Naive thymus-derived CD4-positive, alpha-beta T cell (primary cell): ENCODE measurements at places on chromosomes 2 and 18.

DNA sequence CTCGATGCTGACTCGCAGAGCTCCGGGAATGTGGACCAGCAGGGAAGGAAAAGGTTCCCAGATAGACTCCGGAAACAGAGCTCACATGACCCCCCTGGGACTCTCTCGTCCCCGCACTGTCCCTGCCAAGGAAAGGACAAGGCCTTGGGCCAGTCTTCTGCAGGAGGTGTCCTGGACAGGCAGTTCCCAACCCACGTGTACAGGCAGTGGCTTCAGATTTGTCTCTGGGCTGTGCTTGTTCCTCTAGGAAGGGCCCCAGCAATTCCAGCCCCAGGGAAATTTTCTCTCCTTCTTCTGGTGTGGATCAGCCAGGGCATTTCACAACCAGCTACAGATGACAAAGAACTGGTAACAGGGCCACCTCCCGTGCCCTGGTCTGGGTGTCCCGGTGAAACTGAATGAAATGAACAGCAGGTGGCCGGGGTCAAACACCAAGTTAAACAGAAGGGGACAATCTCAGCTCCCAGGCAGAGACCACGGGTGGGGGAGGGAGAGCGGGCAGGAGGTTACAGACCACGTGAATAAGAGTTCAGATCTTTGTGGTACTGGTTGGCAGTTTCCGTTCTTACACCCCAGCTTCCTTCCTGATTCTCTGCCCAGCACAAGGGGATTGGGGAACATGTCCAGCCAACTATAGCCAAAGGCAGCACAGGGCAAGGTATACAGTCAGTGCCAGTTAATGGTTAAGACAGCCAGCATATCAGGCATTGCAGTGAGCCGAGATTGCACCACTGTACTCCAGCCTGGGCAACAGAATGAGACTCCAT, 52.2 kb upstream of the CAB39 start:
- no peak for DNase-seq

- DNase-seq = no peak
Observed at GRCh38 chr18:36078751-36079529, 11.6 kb upstream of the RPRD1A start.

DNA sequence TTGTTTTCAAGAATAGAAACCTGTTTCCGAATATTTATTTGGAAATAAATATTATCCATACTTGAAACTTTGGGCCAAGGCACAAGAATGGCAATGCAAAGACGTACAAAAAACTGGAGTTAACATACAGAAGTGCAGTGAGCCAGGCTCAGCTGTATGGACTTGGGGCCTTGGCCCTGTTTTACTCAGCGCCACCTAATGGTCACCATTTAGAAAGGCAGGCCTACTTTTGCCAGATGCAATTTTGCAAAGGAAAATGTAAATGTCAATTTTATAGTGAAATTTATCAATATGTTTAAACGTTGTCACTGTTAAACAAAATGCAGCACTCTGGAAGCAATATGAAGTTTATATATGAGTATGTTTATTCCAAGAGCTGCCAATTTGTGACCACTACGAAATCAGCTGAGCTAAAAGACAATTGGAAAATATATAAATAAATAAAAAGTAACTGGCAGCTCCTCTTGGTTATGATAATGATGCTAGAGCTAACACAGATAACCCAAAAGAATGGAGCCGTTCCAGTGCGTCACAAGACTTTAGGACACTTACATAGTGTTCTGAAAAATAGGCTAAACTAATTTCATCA, 155.0 kb downstream of the ARHGAP15 start:
- DNase-seq = no peak

GRCh38 chr2:208329485-208329884, 63.4 kb downstream of the PIKFYVE start:
- no peak for DNase-seq

DNA sequence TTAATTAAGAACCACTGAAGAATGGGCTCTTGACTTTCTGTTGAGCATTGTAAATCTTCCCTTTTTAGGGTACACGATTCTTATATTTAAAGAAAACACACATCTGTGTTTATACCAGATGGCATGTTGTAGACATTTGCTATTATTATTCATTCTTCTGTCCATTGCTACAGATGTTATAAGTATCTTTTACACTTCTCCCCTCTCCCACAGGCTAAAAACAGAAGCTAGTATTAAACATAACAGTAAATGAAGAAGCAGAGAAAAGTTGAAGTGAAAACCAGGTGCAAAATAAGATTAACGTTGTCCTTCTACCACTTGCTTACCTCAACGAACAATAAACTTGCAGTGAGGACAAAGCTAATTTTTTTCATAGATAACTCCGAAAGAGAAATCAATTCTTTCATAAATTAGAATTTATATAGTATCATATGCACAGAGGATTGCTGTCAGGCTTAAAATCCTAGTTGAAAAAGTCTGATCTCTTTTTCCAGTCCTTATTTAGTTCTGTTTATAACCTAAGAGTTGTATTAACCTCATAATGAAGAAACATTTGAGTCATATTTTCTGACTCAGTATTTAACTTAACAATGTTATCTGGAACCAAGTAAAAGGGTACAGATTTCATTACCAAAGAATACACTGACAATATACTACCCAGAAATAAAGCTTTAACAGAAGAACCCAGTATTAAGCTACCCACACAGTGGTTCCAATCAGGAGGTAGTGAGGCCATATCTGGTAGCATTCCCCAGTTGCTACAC, 16.4 kb upstream of the ZNF385B start:
- no peak for DNase-seq

DNA sequence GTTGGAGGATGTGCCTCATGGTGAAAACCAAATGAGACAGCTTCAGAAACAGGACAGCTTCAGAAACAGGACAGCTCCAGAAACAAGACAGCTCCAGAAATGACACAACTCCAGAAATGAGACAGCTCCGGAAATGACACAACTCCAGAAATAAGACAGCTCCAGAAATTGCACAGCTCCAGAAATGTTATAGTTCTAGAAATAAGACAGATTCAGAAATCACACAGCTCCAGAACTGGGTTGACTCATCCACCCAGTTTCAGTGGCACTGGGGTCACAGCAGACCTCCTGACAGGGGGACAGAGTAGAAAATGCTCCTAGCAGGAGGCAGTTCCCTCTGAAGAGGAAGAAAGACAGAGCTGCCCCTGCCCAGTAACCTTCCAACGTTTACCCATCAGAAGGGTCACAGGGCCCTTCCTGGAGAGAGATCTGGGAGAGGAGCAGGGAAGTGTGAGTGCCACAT, 26.9 kb upstream of the COL6A3 start:
- no peak for DNase-seq

- DNase-seq = no peak
Observed at GRCh38 chr2:41597680-41598079, 450.1 kb upstream of the PKDCC start.

GRCh38 chr2:127901339-127902056, 15.7 kb upstream of the AMMECR1L start:
- DNase-seq = no peak

DNA sequence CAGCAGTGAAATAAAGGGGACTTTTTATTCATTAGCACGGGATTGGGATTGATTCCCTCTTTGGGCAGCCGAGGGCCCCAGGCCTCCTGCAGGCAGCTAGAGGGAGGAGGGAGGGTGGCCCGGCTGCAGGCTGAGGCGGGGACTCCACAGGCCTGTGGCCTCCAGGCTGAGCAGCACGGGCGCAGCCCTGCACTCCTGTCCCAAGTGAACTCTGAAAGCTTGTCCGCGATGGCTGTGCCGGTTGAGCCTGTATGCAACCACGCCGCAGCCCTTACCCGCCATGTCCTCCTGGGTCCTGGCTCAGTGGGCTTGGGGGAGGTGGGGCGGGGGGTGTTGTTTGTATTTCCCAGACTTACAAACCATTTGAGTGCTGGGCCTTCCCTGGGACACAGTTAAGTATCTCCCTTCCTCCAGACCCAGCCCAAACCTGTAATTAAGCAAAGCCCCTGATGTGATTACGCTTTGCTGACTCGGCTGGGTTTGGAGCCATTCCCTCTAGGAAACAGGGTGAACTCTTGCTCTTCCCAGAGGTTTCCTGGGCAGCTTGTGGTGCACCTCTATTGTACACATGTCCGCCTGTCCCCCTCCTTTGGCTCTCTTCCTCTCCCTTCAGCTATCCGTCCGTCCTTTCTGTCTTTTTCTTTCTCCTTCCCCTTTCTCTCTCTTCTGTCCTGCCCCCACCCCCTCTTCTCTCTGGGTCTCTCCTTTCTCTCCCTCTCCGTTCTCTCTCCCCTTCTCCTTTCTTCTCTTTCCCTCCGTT, 5.3 kb downstream of the GLI2 start:
- DNase-seq = no peak

DNA sequence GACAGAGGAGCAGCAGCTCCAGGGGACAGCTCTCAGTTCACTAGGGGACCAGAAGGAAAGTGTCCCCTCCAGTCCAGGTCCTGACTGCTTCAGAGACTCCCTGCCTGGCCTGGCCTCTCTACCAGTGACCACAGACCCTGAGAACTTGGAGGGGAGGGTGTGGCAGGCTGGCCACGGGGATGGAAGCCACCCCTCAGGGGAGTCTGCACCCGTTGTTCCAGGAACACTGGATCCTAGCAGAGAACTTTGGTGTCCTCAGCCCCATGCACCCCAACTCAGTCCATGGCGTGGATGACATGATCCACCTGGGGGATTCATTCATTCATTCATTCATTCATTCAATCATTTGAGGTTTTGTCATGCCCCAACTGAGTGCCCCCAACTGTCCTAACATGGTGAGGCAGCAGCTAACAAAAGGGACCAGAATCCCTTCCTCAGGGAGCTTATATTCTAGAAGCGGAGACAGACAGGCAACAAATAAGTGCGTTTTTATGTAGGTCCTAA, 31.9 kb downstream of the MYO7B start:
- no peak for DNase-seq

DNA sequence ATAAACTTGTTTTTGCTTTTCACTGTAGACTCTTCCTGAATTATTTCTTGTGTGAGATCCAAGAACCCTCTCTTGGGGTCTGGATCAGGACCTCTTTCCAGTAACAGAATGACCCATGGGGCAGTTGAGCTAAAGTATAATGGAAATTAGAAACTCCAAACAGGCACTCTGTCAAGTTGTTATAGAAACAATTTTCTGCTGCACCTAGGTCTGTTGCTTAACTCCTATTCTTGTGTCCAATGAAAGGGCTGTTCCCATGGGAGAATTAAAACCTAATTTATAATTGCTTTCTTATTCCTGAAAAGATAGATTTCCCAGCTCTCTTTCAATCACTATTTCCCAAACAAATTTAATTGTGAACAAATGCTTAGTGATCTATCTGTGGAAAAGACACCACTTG, 1341.3 kb upstream of the PIK3C3 start:
- no peak for DNase-seq

DNA sequence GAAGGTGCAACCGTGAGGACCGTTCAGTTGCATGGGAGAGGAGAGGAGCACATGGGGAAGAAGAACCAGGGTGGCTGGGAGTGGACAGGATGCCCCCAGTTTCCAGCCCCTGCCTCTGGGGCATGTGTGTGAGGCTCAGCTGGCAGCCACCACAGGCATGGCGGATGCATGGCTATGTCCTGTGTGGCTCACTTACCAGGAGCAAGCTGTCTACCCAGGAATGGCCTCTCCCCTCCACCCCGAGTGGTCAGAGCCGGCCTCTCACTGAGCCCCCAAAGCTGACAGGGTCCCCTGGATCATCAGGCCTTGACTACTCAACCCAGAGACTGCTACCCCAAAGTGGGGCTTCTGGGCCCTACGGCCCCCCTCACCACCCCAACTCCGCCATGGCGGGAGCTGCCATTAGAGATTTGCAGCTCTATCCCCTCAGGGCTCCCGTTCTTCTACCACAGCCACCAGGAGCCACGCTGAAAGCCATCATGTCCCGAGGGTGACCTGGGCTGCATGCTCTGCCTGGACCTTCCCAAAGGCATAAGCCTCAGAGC, 65.3 kb downstream of the RHOB start:
- no peak for DNase-seq

GRCh38 chr18:32815881-32816280, 43.1 kb upstream of the KLHL14 start:
- no peak for DNase-seq

- DNase-seq = no peak
Observed at GRCh38 chr2:151027151-151027550, 234.5 kb downstream of the RBM43 start.

DNA sequence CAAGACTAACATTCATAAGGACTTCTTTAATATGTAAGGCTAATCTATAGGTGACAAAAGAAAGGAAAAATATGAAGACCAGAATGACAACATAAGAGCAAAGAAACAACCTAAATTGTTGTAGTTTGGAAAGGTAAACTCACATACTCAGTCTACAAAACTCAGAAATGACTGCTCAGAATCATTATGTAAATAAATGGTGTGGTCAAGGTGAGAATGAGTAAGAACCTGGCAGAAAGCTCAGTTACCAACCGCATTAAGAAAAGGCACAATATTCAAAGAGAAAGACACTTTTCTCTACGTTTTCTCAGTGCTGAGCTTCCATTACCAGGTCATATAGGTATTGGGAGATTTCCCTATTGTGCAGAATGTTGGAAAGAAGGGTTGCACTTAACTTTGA, 15.8 kb downstream of the ATF2 start:
- DNase-seq = no peak

- DNase-seq = no peak
Observed at GRCh38 chr2:5520463-5520972, 171.7 kb upstream of the SOX11 start.
